ENCODE measurements at places on chromosomes 5 and 9.

DNA sequence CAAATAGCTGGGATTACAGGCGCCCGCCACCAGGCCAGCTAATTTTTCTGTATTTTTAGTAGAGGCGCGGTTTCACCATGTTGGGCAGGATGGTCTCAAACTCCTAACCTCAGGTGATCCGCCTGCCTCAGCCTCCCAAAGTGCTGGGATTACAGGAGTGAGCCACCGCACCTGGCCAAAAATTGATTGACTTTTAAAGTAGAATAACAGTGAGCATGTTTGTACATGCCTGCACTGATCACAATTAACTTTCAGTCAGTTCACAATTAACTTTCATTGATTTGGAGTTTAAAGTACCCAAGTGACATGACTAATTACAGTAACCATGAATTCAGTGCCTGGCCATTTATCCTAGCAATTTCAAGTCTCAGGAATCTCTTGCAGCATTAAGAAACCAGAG, 61.3 kb downstream of the ANKH start:
- DNase-seq, result no peak

GRCh38 chr5:138149530-138149929, 10.3 kb upstream of the NME5 start:
- DNase-seq, result no peak

- no peak for DNase-seq
Measured at GRCh38 chr5:157971571-157972216, 112.7 kb upstream of the CLINT1 start.

GRCh38 chr9:126108240-126108639, 218.4 kb upstream of the MVB12B start:
- no peak for DNase-seq

DNA sequence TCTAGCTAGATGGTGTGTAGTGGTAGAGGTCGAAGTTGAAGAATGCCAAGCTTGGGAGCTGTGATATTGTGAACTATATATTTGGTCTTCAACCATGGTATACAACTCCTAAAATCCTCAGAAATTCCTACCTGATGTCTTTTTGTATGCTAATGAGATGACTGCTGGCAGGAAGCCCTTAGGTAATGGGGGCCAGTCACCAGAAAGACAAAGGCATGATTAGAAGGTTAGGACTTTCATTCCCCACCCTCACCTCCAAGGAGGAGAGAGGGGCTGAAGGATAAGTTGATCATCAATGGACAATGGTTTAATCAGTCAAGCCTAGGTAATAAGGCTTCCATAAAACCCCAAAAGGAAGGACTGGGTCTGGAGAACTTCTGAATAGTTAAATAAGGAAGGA, 285.7 kb upstream of the POU5F2 start:
- DNase-seq, result no peak

- no peak for DNase-seq
Measured at GRCh38 chr9:77215874-77216273, 38.5 kb downstream of the VPS13A start.

DNA sequence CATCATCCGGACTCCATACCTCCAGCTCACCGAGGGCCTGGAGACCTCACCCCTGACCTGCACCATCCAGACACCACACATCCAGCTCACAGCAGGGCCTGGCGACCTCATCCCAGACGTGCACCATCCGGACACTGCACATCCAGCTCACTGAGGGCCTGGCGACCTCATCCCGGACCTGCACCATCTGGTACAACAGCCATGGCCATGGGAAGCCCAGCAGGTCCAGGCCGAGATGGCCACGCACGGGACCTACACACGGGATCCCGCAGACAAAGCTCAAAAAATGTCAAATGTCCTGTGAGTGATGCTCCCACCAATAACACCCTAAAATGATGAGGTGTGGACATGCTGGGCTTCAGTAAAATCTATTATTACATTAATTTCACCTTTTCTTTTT, 9.7 kb downstream of the TERT start:
- no peak for DNase-seq

DNA sequence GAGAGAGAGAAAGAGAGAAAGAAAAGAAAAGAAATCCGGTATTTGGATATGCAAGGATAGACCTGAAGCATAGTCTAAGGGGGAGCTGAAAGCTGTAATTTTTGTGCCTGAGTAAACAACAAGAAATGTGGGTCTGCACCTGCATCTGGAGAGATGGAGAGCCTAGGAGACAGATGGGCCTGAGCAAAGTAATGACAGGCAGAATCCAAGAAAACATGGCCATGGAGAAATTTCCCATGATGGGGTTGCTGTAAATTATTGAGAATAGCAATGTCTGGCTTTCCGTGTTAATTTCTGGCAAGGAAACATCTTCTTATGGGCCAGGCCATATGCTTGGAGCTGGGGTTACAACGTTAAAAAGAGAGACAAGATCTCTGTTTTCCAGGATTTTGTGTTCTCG, 40.2 kb downstream of the YIPF5 start:
- DNase-seq, result no peak

GRCh38 chr5:66864240-66864884, 268.2 kb downstream of the MAST4 start:
- DNase-seq, result no peak

DNA sequence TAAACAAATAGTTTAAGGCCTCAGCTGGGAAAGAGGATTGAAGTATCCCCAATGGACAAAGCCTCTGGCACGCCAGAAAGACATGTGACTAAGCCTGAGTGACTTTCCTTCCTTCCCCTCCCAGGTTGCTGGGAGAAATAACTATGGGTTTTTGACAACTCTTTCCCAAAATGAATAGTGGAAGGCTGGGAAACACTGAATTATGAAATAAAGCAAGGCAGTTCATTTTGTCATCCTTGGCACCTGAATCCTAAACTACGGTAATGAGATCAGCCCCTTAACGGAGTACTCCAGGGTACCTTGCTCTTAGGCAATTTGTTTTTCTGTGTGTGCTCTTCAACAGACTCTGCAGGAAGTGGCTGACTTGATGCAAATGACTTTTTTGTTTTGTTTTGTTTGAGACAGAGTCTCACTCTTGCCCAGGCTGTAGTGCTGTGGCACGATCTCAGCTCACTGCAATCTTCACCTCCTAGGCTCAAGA, 75.2 kb downstream of the LMNB1 start:
- no peak for DNase-seq

DNA sequence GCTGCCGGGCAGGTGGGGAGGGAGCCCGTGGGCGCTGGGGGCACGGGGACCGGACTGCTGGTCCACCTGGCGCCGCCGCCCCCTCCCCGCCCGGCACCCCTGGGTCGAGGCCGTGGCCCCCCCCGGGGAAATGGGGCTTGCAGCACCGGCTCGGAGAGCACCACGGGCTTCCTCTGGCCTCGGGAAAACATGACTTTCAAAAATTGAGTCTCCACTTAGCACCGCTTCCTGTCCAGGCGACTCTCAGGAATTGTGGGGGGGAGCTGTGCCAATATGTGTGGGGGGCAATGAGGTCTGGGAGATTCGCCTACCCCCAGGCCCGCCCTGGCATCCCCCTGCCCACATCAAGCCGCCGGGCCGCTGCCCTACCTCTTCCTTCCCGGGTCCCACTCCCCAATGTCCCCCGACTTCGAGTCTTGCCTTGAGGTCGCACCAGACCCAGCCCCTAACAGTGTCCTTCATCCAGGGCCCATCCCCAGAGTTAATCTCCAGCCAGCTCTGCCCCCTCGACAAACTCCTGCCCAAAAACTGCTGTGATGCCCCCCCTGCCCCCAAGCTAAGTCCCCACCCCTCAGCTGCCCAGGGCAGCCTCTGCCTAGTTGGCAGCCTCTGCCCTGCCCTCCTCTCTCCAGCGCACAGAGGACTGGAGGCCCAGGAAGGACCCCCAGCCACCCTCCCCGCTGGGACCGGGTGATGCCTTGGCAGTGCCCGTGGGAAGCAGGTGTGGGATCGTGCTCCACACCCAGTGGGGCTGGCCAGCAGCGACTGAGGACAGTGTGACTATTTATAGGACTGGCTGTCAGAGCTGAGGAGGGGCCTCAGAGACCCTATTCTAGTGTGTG, 3.9 kb downstream of the EGFL7 start:
- no peak for DNase-seq

DNA sequence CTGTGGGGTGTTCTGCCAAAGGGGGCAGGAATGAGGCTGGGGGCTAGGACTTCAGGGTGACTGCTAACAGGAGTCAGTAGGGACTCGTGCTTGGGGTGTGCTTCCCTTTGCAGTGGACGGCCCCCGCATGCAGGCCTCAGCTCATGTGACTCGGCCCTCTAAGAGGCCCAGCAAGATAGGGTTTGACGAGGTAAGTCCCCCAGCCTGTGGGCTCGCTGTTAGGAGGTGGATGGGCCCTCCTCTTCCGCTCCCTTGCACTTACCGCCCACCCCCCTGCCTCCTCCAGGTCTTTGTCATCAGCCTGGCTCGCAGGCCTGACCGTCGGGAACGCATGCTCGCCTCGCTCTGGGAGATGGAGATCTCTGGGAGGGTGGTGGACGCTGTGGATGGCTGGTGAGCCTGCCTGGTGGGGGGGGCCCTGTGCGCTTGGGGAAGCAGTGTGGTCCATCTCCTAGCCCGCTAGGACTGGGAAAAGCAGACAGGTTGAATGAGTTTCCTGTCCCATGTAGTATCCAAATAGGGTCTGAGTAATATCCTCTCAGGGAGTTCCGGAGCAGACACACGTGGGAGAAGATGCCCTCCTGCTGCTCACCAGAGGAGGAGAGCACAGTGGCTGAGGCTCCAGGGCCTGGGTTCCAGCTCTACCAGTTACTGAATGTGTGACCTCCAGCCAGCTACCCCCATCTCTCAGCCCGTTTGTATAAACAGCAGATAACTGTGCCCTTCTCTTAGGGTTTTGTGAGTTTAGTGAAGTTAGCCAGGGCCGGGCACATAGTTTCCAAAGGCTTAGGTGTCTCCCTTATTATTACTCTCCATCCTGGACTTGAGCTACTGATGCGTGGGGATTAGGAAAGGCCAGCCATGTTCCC, 8.2 kb downstream of the CERCAM start:
- no peak for DNase-seq

GRCh38 chr9:136056546-136057235, 38.4 kb downstream of the NACC2 start:
- no peak for DNase-seq

DNA sequence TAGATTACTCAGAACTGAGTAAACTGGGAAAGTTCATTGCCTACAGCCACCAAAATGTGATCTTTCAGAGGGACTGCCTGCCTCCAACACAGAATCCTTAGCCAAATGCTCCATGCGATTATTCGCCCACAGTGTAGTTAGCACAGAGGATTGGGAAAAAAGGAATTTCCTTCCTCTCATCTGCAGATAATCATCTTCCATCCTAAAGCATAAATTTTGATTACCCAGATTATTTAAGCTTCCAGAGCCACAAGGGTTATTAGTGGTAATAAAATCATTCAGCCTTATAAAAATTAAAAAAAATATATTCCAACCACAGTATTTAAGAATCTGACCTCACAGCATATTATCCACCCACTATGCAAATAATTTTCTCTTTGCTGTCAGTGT, 285.3 kb upstream of the GRAMD2B start:
- no peak for DNase-seq

- DNase-seq, result peak; percentile 7
Measured at GRCh38 chr5:170861917-170862766, at the start of gene RANBP17. TSS of gene RANBP17 (plus strand) at chr5:170862018.

DNA sequence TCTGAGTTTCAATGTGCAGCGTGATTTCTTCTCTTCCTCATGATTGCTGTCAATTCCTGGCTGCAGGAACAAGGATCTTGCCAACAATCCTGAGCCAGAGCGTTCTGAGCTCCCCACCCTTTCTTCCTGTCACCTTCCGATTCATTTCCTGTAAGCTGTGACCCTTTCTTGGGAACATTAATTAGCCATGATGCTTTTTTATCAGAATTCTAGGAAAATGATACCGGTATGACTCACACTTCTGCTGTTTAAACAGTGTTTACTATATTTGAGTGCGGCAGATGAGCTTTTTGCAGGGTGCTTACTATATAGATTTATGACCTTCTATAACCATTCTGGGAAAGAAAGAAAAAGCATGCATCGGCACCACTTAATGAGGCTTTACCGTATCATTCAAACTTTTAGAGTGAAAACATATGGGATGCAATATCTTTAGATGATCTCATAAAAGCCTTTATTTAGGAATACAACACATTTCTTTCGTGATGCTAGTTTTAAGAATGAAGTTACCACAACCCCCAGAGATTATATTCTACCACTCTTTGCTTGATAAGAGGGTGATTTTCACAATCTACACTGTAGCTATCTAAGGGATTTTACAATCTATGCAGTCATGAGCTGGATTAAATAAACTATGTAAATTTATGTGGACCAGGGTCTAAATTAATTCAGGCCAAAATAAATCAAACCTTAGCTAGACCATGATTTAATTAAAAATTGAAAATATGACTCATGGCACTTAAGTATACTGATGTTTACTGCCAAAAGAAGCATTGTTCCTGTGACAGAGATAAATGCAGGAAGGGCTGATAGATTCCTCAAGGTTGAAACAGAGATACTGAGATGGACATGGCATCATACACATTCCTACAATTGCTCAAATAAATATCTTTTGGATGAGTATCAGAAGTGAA, 38.0 kb upstream of the OSMR start:
- DNase-seq, result no peak

GRCh38 chr5:9490494-9491097, 55.3 kb downstream of the SEMA5A start:
- DNase-seq, result no peak

DNA sequence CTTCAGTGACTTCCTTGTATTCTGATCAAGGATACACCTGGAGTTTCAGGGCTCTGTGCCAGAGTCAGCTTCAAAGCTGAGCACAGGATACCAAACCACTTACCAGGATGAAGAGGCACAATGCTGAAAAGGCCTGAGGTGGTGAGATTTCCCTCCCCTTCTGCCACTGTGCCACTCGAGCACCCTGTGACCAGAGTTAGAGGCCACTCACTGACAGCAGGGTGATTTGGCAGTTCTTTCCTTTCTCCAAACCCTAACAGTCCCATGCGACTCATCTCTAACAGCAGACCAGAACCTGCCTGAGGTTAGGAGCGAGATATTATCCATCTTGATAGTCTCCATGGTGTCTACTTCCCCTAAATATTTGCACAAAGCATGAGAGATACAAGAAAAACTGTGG, 1.8 kb downstream of the PLGRKT start:
- no peak for DNase-seq

- no peak for DNase-seq
Measured at GRCh38 chr9:117414906-117415331, at the start of gene ASTN2. TSS of gene ASTN2 (minus strand) at chr9:117415057. CDS start at chr9:117414938, 119 bp downstream.

- no peak for DNase-seq
Measured at GRCh38 chr5:111552896-111553295, 40.6 kb upstream of the STARD4 start.

GRCh38 chr5:6591671-6592288, 41.1 kb downstream of the NSUN2 start:
- no peak for DNase-seq

GRCh38 chr5:96336351-96336985, 96.6 kb downstream of the PCSK1 start:
- peak; percentile 22 for DNase-seq

DNA sequence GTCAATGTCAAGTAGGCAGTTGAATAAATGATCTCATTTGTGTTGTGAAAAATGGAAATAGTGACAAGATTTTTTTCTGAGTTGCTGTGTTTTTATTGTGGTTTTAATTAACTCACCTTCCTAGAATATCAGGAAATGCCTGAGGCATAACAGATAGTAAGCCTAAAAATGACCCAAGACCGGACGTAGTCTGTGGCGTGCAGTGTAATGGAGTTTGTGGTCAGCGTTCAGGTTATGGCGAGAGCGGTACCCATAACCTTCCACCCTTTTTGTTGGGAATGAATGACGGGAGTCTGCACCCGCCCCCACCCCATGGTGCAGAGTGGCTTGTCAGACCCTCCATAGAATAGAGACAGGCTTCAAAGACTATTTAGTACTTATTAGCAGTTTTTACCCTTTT, 119.3 kb downstream of the GALNT10 start:
- DNase-seq, result no peak
